HFFc6 (cell line): ENCODE measurements at places on chromosomes 3 and 15. TPM values are rescaled to one million over a fixed set of nuclear protein-coding genes. Genes with fewer than 3 reads are reported as not detected.
A peak's percentile ranks its signal among the peaks of the same experiment; 100 is the strongest.

GRCh38 chr3:34185301-34185700 is 386.9 kb downstream of the PDCD6IP start:
- no peaks in the 10 kb centered on the region for H3K4me1 ChIP-seq
- DNase-seq: no peak
- H3K4me3 ChIP-seq: no peak overlapping the region
- H3K27ac ChIP-seq: no peak overlapping the region

Gene RETNLB
- not detected in 3 replicates for total RNA-seq

GRCh38 chr3:133113927-133114597 is 75.9 kb downstream of the TMEM108 start:
- no peaks in the 10 kb centered on the region for H3K27me3 ChIP-seq
- no peak overlapping the region for H3K27ac ChIP-seq
- H3K4me3 ChIP-seq: no peak overlapping the region
- no peaks in the 10 kb centered on the region for H3K4me1 ChIP-seq

DNA sequence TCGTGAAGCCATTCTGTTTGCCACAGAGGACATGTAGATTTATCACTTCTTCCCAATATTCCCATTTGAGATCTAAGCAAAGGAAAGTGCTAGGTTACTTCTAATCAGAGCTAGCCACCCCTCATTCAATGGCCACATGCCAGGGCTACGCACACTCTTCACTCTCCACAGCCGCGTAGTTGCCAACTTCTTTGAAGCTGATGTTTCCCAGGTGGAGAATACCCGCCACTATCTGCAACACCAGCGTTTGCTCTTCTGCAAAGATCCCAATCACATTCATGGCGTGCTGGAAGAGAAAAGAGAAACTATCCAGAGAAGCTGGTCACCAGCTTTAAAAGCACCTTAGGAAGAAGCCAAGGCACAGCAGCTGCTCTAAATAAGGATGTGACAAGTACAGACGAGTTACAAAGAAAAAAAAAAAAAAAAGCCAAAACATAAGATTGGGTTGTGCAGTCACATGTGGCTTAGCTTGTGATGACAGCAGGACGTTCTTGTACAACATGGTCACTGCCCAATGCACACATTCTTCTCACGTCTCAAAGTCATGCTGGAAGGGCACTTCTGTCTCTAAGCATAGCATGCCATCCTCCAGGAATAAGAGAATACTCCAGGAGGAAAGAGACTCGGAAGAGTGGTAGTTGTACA is 16.4 kb downstream of the LDHAL6B start:
- H3K27ac ChIP-seq: peak overlapping the region; percentile 86
- no peak for DNase-seq
- H3K27me3 ChIP-seq: peaks cover 7% of the 10 kb centered on the region
- peaks cover 75% of the 10 kb centered on the region for H3K36me3 ChIP-seq

- peak; percentile 26 for DNase-seq
- H3K27me3 ChIP-seq: no peaks in the 10 kb centered on the region; the same call in 1 of the 2 replicates
- H3K27ac ChIP-seq: peak overlapping the region; percentile 54
- H3K4me1 ChIP-seq: peaks cover 43% of the 10 kb centered on the region
Observed at GRCh38 chr3:30426293-30426993, 180.0 kb upstream of the TGFBR2 start.
